ENCODE measurements at places on chromosomes 6 and 20. TPM values are rescaled to one million over a fixed set of nuclear protein-coding genes. Genes with fewer than 3 reads are reported as not detected.

DNA sequence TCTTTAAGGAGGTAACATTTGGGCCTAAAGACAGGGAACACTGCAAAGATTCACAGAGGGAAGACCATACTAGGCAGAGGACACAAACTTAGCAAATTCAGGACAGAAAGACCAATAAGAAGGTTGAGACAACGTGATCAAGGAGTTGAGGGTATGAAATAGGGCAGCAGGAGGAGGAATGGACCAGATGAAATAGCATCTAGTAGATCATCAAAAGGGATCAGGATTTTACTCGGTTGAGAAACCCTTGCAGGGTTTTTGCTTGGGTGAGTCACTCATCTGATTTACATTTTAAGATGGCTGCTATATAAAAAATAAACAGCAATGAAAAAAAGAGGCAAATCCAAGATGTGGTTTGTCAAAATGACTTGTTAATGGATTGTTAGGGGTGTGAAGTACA lies 4.7 kb downstream of the BCLAF1 start:
- peak; percentile 80 for DNase-seq

- DNase-seq: peak; percentile 87
These were observed 195.5 kb downstream of the JARID2 start for GRCh38 chr6:15441215-15441868.

GRCh38 chr6:74657011-74657410 lies 548.8 kb downstream of the COL12A1 start:
- DNase-seq: peak; percentile 77

The OR2H1 gene
- total RNA-seq: not detected

- DNase-seq: no peak
These were observed 747 bp upstream of the TXNDC5 start for GRCh38 chr6:7911345-7911725.

GRCh38 chr20:20489054-20489453 lies 121.2 kb downstream of the INSM1 start:
- no peak for DNase-seq

DNA sequence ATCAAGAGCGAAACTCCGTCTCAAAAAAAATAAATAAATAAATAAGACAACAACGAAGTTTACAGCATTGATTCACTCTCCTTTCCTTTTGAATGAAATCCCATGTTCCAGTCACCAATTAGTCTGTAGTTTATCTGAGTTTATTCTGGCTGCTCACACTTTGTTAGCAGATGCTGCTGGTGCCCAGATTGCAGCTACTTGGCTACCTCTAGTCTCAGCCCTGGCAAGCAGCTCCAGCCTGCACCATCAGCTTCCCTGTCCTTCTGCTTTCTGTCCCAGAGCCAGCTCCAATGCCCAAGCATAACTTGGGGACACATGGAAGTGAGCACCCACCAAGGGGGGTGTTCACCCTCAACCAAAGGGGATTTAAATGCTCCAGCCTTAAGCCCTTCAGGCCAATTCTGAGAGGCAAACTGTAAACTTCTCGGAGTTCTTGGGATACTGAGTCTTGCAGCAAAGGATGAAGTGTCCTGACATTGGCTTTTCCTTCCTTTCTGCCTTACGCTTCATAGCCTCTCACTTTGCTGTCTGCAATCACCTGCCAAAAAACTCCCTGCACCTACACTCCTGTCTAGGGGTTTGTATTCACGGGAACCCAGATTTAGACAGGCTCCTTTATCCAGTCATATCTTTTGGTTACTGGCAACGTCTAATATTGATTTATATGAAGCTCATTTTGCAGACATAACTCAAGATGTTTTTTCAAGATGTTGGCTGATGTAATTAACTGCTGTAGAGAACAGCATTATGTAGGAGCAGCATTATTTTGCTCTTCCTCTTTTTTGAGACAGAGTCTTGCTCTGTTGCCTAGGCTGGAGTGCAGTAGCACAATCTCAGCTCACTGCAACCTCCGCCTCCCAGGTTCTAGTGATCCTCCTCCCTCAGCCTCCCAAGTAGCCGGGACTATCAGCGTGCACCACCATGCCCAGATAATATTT lies 9.8 kb upstream of the TASP1 start:
- no peak for DNase-seq

- peak; percentile 74 for DNase-seq
These were observed 167.9 kb downstream of the PLCB1 start for GRCh38 chr20:8299921-8300320.

DNA sequence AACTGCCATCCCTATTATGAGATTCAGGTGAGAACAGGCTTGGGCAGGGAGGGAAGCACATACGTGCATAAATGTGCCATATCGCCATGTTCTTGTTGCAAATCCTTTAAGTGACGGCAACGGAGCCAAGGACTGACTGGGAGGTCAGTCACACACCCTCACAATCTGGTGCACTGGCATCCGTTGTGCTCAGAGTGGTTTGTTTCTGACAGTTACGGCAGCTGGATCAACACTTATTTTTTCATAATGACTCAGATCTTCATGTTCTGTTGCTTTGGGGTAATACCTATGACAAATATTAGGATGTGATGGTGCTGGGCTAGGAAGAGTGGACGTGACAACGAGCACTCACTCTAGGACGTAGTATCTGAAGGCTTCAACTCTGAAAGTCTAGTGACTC lies 56.2 kb upstream of the PREP start:
- no peak for DNase-seq

DNA sequence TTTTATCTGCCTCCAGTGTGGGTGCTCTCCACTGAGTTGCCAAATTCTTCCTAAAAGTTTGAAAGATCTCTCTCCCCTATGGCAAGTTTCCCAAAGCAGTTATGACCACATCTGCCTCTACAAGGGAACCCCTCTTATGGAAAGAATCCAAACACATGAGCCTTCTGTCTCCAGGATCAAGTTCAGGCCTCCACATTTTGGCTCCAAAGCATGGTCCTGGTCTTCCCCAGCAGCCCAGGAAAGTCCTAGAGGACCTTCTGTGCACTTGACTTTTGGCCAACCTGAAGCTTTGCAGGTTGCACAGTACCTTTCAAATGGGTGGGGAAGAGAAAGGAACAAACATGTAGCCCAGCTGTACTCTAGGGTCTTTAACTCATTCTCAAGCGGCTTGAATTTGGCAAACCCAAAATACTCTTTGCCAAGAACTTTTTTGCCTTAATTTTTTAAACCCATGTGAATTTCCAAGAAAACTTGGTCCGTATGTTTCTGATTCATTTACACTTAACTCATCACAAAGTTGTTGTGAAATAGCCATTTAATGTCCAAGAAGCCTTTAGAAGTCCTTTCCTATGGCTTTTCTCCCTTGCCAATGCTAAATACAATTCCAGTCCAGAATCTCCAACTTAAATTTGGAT lies 240.1 kb upstream of the TBX18 start:
- peak; percentile 49 for DNase-seq

GRCh38 chr6:101477436-101477835 lies 83.9 kb downstream of the GRIK2 start:
- DNase-seq: no peak

- peak; percentile 14 for DNase-seq
These were observed 670.2 kb downstream of the RFPL4B start for GRCh38 chr6:113017353-113017752.

DNA sequence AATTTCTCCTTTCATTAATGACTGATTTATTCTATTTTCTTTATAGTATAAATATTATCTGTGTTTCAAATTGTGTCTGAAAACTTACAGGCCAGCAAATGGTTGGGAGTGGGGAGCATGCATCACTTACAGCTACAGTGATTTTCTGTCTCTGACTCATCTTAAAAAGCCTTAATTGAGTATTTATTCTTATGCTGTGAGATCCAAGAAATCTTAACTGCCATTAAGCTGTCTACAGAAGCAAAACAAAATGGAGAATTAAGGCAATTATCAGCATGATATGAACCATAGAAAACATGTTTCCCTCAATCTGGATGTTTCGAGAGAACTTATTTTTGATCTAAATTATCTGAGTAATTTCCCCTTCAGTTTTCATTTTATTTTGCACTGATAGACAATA lies 831.2 kb downstream of the KIF16B start:
- no peak for DNase-seq

The ACTL10 gene
- 3.4 TPM for total RNA-seq

GRCh38 chr6:138404666-138405337 lies 779 bp downstream of the HEBP2 start:
- peak; percentile 51 for DNase-seq

- peak; percentile 11 for DNase-seq
These were observed 491.3 kb upstream of the GJE1 start for GRCh38 chr6:141641406-141641805.

DNA sequence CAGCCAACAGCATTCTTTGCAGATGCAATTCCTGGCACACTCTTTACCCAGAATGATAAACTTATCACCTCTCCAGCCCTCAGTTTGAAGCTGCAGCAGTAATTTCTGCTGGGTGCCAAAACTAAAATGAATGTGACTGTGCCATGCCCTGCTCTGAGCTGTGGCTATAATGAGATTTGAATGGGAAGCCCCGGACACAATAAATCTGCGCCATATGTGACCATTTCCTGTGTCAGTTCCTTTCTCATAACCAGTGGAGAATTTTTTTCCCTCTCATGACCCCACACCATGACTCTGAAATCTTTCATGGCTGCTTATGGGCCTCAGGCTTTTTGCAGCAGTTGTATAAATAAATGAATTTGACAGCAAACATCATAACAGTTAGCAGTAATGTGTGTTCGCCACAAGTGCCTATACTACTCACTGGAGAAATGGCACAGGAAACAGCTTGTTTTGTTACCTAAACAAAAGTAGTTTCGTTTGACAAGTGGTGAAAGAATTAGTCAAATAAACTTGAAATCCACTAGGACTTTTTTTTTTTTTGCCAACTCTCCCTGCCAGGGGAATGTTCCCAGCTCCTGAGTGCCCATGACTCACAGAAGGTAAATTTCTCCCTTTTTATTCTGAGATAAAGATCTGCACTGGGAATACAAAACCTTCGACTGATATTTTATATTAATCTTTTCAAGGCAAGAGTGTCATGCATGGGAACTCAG lies 408.4 kb downstream of the PKHD1 start:
- no peak for DNase-seq

GRCh38 chr20:62625921-62626547 lies 16.3 kb upstream of the SLCO4A1 start:
- no peak for DNase-seq

- peak; percentile 60 for DNase-seq
These were observed 7.6 kb upstream of the BMP5 start for GRCh38 chr6:55882718-55883569.

The KHDC1L gene
- not detected for total RNA-seq

DNA sequence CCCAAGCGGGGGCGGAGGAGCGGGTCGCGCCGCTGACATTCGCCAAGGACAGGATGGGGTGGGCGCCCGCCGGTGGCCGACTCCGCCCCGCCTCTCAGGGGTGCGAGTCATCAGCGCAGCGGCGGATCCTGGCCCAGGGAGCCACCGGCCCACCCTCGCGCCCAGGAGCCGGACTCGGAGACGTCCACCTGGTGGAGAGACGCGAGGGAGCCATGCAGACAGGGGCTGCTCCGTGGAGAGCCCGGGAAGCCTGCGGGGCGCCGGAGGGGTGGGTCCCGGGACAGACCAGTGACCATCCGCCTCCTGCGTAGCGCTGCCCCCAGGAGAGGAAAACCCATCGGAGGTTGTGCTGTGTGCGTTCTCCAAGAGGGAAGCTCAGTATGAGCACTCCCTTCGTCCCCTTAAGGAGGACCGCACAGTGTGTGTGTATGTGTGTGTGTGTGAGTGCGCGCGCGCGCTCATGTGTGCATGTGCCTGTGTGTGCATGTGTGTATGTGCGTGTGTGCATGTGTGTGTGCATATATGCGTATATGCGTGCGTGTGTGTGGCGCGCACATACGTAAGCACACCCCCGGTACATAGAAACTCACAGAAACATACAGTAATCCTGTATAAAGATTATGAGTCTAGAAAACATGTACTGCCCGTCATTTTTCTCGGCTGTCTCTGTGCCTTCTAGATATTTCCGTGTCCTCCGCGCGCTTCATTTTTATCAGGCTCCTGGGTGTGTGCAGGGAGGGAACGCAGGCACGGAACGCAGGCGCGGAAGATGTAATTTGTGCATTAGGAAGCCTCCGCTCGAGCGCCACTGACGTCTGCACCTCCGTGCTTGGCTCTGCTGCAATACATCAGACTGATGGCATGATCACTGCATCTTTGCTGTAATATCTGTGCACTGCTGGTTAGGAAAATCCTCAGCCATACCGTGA lies 158.9 kb downstream of the TBXT start:
- peak; percentile 82 for DNase-seq

The SLC17A2 gene
- total RNA-seq: not detected

GRCh38 chr20:9015984-9016324 lies 52.9 kb upstream of the PLCB4 start:
- DNase-seq: peak; percentile 56

The LPA gene
- total RNA-seq: not detected

The SAPCD1 gene
- not detected for total RNA-seq

DNA sequence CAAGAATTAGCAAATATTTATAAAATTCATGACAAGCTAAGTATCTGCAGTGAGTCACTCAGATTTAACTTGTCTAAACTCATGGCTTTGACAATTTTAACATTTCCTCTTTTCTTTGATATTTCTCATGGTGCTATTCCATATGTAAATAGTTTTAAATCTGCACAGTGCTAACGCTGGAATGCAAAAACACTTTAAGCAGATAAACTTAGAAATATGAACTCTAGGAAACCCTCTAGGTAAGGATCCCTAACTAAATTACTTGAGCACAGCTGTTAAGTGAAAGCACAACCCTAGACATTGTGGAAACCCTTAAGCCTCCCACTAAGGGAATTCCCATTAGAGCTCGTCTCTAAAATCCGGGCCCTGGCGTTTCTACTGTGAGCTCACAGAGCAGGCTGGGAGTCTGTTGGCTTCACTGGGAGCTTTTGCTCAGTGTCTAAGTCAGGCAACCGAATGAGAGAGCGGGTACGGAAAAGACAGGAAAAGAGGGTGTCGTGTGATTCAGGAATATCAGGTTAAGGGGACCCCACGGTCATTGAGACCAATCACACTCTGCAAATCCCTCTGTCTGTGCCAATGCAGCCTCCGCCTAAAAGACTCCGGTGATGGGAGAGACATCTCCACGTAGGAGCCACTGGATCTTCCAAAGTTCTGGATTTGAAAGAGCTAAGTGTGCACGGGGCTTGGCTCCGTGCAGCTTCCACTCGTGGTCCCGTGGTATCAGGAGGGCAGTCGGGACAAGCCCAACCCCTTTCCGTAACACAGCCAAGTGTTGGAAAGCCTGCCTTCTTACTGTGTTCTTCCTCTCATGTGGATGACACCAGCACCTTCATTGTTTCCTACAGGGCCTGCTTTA lies 112.3 kb upstream of the RPS6KA2 start:
- DNase-seq: no peak

The IL17A gene
- total RNA-seq: not detected

- no peak for DNase-seq
These were observed 3.9 kb downstream of the IP6K3 start for GRCh38 chr6:33742837-33743236.

- DNase-seq: no peak
These were observed 329.1 kb downstream of the SAMD5 start for GRCh38 chr6:147837540-147837939.

- DNase-seq: no peak
These were observed 121.8 kb upstream of the PHACTR3 start for GRCh38 chr20:59482351-59483187.

GRCh38 chr20:59857966-59858365 lies 75.5 kb downstream of the SYCP2 start:
- no peak for DNase-seq

GRCh38 chr6:144681334-144681733 lies 396.2 kb downstream of the UTRN start:
- DNase-seq: no peak

The SPEF1 gene
- not detected for total RNA-seq

The ADGRF1 gene
- not detected for total RNA-seq
